ENCODE measurements at places on chromosomes 11 and 22.
A peak's percentile ranks its signal among the peaks of the same experiment; 100 is the strongest.

DNA sequence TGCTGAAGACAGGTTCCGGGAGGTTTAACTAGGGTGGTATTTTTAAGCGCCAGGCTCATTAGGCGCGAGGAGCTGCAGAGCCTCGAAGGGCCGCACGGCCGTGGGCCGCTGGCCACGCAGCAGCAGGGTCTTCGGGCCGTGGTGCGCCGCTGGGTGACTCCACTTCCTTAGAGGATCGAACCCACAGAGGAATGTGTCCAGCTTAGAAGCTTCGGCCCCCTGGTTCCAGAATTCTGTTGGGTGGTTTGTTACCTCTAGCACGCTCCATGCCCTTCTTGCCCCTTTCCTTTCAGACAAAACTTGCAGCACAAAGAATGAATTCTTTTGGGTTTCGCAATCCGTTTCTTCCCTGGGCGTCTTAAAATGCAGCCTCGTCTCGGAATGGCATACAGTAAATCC is 773 bp upstream of the PATL1 start:
- DNase-seq = no peak

DNA sequence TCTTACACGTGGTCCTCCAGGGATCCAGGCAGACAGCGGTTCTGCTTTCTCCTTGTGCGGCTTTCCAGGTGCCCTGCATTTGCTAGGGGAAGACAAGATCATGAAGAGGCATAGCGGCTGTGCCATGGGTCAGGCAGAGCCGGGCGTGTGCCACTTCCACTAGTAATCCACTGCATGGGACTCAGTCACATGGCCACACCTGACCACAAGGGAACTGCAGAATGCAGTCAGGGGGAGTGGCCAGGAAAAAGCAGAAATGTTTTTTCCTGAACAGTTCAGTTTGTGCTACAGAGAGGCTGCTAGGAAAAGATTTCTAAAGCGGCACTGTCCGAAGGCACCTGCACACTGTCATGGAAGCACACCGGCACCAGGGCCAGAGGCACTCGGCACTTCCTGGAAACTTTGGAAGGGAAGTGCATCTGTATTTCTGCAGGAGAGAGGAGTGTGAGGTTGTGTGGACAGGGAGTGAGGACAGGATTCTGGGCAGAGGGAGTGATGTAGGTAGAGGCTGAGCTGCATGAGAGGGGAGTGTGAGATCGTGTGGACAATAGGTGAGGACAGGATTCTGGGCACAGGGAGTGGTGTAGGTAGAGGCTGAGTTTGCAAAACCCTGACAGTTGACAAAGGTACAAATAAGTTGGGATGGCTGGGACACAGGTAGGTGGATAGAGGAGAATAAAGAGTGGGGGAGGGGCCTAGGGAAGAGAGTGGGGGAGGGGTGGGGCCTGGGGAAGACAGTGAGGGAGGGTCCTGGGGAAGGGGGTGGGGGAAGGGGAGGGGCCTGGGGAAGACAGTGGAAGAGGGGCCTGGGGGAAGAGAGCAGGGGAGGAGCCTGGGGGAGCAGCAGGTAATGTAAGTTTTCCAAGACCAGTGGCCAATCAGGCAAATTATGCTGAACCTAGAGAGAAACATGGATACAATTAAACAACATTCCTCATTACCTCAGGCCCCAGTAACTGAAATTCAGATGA is 1436.3 kb downstream of the TBC1D22A start:
- DNase-seq = no peak

DNA sequence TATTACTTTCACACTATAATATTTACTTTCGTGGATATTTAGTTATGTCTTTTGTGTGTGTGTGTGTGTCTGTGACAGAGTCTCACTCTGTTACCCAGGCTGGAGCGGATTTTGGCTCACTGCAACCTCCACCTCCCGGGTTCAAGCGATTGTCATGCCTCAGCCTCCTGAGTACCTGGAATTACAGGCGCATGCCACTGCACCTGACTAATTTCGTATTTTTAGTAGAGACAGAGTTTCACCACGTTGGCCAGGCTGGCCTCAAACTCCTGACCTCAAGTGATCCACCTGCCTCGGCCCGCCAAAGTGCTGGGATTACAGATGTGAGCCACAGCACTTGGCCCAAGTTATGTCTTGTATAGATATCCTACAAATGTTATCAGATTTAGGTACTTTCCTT is 9.9 kb downstream of the PISD start:
- DNase-seq = no peak

DNA sequence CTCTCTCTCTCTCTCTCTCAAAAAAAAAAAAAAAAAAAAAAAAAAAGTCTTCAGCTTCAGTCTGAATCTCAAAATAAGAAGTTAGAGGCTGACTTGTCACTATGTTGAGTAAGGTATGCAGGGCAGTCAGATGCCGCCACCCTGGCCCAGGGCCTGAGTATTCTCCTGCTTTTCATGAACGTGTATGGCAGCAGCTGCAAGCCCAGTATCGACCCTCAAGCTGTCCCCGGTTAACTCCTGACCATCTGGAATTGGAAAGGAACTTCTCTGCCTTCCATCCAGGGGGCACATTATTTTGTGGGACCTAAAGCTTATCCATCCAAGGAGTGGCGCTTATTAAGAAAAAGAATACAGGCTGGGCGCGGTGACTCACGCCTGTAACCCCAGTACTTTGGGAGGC is 11.4 kb downstream of the MRGPRD start:
- DNase-seq = no peak

- DNase-seq = no peak
These were observed 55.9 kb upstream of the CCDC188 start for GRCh38 chr22:20206709-20207215.

GRCh38 chr22:42820045-42820763 is 36.9 kb downstream of the ARFGAP3 start:
- DNase-seq = peak; percentile 25

DNA sequence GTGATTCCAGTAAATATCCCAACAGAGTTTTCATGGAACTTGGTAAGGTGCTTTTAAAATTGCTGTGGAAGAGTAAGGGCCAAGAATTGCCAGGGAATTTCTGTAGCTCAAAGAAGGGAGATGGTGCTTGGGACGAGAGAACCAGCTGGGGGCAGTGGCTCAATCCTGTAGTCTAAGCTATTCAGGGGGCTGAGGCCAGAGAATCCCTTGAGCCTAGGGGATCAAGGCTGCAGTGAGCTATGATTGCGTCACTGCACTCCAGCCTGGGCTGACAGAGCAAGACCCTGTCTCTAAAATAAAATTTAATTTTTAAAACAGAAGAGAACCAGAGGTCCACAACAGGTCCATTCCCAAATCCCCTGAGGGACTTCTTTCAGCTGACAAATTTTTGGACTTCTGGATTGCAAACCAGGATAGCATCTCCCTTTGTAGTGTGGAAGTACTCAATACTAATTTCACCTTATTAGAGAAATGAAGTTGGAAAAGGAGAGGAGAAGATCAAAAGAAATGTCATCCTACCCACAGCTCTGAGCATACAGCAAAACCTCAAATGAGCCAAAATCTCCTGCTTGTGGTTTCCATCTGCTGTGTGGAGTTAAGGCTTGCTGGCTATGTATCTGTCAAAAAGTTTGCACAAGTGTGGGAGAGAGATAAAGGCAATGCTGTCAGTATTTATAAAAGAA is 59.2 kb upstream of the CLPB start:
- DNase-seq = no peak

DNA sequence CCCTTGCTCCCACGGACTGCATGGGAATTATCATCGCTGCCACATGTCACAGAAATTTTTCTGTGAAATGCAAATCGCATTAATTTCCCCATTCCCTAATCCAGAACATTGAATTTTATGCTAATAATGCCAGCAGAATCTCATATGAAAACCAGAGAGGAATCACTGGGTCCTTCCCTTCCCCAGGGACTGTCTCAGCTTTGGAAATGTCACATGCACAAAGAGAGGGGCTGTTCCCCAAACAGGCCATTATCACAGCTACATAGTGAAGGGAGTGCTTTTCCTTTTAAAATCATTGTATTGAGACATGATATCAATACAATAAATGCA is 954.5 kb downstream of the BRD1 start:
- no peak for DNase-seq

GRCh38 chr11:44243595-44244343 is 66.2 kb downstream of the ALX4 start:
- DNase-seq = no peak

DNA sequence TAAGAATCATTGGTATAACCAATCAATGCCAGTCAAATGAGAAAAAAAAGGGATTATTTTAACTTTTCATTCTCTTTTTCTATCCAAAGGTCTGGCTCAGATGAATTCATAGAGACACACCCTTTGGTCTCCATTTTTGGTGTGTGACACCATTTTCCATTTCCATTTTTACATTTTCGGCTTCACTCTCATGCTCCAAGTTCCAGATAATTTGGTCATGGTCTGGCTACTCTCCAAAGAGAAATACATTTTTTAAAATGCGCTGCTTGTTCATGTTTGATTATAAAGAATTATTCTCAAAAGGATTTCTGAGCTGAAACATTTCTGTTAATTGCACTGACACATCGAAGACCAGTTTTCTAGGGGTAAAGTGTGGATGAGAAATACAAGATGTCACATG is 51.6 kb upstream of the FIBIN start:
- DNase-seq = no peak

DNA sequence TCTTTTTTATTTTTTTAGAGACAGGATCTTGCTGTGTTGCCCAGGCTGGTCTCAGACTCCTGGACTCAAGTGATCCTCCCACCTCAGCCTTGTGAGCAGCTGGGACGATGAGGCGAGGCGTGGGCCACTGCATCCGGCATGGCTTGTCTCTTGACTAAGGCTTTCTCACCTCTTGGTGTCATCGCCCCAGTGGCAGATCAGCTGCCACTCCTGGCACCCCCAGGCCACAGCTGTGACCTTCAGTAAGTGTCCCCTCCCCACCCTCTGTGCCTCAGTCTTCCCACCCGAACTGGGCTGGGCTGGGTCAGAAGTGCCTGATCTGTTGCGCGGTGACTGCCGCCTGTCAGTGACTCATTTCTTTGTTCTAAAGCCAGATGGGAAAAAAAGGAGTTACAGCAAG is 3.6 kb downstream of the SYNGR1 start:
- DNase-seq = no peak

DNA sequence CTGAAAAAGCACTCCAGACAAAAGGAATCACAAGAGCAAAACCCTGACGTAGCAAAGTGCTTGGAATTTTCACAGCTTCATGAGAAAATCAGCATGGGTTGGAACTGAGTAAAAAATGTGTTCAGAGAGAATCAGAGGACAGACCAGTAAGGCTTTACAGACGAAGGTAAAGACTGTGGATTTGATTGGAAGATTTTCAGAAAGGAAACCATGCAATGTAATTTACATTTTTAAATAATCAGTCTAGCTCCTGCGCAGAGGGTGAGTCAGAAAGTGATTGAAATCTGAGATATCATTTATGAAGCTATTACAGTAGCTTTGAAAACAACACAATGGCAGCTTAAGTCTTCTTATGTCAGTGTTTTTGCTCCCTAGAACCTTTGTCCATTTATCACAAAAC is 1122.3 kb downstream of the LRRC4C start:
- no peak for DNase-seq

DNA sequence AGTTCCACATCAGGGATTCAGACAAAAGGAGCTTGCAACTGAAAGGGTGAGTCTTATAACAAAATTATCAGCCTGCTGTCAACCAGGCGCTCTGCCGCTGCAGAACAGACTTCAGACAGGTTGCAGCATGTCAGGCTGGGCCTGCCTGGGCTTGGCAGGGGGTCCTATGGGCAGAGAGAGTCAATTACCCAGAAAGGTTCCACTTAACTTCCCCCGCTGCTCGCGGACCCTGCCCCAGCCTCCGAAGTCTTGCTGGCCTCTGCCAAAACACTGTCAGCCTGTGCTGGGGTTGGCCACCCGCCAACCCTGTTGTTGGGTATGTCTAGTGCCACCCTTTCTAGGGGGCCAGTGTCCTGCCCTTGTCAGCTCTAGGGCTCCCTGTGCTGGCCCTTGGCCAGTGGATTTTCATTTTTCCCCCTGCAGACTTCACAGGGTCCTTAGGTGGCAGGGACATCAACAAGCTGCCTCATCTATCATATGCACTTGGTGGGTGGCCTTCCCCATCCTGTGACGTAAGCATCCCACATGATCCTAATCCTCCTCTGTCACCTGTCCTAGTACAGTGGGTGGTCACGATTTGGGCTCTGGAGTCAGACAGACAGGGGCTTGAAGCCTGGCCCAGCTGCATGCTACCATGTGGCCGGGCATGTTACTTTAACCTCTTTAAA is 166.5 kb upstream of the CADM1 start:
- DNase-seq = peak; percentile 63

DNA sequence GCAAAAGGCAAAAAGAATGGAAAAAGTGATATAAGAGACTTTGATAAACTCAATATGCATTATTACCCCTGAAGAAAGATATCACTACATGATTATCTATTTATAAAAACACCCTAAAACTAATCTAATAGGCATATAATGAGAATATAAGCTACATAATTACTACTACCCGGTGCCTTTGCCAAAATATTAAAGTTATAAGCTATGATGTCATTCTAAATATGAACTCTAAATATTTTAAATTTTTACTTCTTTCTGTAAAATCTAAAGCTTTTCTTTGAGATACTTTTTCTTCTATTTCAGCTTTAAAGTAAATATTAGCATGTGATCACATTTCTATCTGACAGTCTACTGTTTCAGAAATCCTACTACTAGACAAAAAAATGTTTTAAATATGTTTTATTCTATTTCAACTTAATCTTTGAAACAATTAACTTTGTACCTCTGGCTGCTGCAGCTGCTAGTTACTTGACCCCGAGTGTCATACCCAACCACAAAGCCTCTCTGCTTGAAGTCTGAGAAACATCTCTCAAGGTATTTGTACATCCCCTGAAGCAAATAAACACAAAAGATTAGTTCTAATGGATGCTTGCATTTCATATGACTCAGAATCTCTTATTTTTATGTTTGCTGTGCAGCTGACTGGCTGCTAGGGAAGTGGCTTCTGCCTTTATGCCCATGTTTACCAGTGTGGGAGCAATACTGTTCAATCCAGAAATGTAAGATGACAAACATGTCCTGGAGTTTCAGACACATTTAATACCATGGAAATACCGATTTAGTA is 26.8 kb downstream of the PGM2L1 start:
- no peak for DNase-seq

DNA sequence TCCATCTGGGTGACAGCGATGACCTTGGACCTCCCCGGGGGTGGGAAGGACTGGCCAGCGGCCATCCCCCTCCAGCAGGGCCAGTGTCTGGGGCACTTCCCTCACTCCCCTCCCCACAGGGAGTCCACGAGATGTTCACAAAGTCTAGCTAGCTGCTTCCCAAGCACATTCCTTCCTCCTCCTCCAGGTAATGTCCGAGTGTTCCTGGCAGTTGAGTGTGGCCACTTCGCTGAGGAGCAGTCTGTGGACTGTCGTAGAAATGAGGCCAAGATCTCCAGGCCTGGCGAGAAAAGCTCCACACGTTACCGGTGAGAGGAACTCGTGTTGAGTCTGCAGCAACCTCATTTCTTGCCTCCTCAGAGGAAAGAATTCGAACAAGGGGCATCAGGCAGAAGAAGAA is 425.5 kb downstream of the BRD1 start:
- no peak for DNase-seq

- DNase-seq = no peak
These were observed 51.2 kb upstream of the LMO1 start for GRCh38 chr11:8314916-8315315.

GRCh38 chr11:2739531-2740274 is 39.9 kb upstream of the KCNQ1OT1 start:
- no peak for DNase-seq

All from NCI-H1694 (cell line).